ENCODE measurements at places on chromosomes 5 and 9.

- DNase-seq, result no peak
These were observed 7.4 kb upstream of the FBXL7 start for GRCh38 chr5:15492545-15492944.

GRCh38 chr9:117247266-117247665 lies 167.6 kb downstream of the ASTN2 start:
- DNase-seq, result no peak

DNA sequence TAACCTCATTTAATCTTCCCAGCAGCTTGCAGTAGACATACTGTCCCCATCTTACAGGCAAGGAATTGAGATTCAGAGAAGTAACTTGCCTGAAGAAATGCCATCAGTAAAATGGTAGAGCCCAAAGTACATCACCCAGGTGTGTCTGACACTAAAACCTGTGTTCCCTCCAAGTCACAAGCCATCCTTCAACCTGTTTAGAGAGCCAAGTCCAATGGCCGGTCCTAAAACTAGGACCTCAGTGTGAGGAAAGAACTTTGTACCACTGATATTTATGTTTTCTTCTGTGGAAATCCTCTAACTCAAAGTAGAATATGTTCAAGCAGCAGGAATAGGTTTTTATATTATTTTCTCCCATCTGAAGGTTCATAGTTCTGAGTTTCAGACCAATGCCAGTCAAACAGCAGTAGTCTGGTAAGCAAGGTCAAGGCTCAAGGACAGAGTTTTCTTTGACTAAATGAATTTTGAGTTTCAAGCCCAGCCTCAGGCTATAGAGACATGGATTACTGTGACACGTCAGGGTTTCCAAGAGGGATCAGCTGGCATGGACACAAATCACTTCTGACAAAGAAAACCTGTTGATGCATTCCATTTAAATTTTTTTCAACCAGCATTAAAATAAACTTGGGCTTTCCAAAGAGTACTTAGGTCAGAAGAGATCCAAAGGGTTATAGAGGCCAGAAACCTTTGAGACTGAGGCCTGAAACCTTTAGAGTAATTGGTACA lies 80.9 kb upstream of the PLPP6 start:
- DNase-seq, result no peak

- peak; percentile 40 for DNase-seq
These were observed 22.2 kb downstream of the AHRR start for GRCh38 chr5:343461-344401.

- no peak for DNase-seq
These were observed 146.5 kb downstream of the NXNL2 start for GRCh38 chr9:88681434-88681833.

- no peak for DNase-seq
These were observed 137.7 kb downstream of the PRELID2 start for GRCh38 chr5:145697251-145697990.
